ENCODE measurements at places on chromosomes 13 and 19.

DNA sequence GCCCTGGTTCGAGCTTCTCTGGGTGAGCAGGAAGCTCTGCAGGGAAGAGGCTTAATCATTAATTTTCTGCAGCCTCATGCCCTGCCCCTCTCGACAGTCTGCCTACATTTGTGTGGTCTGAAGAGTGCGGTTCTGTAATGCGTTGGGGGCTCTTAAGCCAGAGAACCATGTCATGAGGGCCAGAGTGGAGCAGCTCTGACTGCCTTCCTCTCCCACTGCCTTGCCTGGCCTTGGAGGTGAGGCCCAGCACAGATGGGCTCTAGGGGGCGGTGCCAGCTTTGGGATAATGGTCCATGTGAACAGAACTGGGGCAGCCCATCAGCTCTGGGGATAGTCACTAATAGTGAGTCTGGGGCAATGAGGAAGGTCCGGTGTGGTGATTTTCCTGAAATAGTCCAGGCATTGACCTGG is 5.7 kb downstream of the FGF9 start:
- DNase-seq: peak; percentile 29

- peak; percentile 8 for DNase-seq
Observed at GRCh38 chr13:95100525-95101433, 200.5 kb downstream of the ABCC4 start.

GRCh38 chr19:51702825-51703574 is 9.9 kb downstream of the SPACA6 start:
- DNase-seq: no peak

DNA sequence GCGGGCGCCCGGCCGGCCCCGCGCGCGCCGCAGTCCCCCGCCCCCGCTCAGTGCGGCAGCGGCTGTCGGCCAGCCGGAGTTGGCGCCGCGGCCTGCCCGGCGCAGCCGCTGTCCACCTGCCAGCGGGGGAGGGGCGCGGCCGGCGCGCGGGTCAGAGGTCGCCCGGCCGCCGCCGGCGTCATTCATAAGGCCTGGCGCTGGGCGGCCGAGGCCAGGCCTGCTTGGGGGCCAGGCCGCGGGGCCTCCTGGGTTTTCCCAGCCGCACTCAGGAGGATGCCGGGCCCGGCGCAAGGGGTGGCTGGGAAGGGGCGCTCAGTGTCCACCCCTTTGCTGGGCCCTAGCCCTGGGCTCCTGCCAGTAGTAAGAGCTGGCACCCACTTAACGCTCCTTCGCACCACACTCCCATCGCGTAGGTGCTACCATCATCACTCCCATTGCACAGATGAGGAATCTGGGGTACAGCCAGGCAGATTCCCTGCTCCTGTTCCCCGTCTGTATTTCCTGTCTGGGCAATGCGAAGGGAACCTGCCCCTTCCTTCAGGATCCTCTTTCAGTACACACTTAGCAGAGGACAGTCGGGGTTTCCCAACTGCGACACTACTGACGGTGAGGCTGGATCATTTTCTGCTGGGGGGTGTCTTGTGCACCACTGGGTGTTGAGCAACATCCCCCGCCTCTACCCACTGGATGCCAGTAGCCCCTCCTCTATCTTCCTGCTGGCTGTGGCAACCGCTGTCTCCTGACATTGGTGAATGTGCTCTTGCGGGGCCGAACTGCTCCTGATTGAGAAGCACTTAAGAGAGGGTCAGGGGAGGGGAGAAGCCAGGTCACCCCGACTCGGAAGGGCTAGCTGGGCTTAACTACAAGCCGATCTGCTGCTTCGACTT is 846 bp upstream of the PRKACA start:
- no peak for DNase-seq

DNA sequence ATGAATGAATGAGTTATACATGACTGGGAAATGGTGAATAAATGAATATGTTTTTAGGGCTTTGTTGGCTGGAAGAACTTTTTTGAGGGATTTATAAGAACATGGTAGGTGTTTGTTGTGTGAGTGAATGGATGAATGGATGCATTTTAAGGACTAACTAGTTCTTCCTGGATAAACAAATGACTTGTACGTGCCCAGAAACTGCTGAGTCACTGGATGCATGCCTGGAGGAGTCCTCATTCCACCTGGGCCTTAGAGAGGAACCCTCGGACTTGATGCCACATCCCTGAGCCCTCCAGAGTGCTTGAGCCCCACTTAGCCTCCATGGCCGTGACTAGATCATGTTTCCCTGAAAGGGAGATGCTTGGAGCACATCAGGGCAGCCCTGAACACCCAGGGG is 153.4 kb downstream of the DPF1 start:
- DNase-seq: no peak

- DNase-seq: no peak
Observed at GRCh38 chr19:29521291-29522075, 4.3 kb upstream of the VSTM2B start.

- no peak for DNase-seq
Observed at GRCh38 chr19:34120846-34121639, 51.3 kb upstream of the LSM14A start.

DNA sequence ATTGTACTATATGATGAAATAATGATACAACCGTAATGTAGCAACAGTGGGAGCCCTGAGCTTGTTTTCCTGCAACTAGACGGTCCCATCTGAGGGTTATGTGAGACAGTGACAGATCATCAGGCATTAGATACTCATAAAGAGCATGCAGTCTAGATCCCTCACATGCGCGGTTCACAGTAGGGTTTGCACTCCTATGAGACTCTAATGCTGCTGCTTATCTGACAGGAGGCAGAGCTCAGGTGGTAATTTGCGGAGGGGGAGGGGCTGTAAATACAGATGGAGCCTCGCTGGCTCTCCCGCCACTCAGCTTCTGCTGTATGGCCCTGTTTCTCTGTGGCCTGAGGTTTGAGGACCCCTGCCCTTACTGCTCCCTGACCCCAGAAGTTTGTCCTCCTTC is 13.7 kb downstream of the EPHX3 start:
- DNase-seq: no peak

DNA sequence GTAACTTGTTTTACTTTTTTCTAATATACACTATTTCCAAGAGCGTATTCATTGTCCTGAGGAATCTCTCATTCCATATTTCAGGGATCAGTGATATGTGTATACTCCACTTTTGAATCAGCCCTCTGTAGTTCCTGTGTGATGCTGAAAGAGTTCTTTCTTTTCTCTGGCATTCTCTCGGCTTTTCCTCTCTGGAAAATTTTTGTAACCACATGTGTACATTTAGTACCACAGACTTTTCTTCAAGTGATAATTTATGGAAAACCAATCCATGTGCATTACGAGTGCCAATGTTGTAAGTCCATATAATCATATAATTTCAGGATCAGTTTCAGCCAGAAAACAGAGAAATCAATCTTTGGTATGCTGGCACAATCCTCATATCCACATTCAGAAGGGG is 102.2 kb upstream of the MBNL2 start:
- DNase-seq: no peak

DNA sequence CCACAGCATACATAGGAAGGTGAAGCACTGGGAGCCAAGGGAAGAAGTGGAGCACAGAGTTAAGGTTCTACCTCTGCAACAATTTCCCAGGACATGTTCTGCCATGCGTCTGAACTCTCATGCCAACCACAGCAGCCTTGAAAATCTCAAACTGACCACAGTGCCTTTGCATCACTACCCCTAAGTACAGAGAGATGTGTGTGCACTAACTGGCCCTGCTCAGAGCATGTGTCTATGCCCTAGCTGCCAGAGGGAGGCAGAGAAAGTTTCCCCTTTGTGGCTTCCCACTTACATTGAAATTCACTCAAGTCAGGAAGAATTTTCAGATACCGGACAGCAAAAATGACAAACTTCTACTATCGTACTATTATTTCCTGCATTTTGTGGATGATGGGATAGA is 26.8 kb upstream of the WDFY2 start:
- DNase-seq: no peak

DNA sequence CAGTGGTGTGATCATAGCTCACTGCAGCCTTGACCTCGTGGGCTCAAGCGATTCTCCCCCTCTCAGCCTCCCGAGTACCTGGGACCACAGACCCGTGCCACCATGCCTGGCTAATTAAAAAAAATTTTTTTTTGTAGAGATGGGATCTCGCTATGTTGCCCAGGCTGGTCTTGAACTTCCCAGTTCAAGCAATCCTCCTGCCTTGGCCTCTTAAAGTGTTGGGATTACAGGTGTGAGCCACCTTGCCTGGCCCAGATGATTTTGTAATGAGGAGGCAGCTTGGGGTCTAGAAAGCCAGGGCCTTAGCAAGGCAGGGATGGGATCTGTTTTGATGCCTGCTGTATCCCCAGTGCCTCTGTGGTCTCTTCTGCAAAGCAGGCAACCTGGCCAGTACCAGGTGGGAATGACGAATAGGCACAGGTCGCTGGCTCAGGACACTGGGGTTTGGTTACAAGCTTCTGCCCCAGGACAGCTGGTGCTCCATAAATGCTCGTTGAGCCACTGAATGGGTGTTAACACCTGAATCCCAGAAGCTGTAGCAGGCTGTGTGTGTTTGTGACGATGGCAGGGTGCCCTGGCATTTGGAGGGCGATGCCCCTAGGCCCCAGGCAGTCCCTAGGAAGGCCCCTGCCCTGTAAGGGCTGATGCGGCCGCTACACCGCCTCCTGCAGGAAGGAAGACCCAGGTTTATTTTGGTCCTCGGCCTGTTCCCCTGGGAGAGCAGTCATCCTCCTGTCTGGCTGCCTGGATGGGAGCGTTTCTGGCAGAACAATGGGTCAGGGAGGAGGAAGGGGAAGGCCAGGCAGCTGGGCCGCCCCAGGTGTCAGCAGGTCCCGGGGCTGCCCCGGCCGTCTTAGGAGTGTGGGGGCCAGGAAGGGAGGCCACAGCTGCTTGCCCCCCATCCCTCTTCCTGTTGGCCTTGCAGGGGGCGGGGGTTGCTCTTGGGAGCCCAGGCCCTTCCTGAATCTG is 8.6 kb downstream of the TNFAIP8L1 start:
- DNase-seq: no peak

DNA sequence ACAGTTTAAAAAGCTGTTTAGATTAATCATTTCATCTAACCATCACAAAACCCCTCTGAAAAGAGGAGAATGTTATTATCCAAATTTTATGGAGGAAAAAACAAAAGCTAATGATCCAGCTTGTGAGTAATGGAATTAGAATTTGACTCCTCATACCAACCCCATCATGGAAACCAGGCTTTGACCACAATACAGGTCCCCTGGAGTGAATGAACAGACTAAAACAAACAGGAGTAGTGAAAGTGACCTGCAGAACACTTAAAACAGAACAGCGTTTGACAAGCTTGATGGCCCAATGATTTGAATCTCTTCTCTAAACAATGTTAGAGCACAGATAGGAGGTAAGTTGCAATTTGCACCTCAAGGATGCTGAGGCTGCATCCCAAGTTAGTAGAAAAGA is 230.0 kb downstream of the DCT start:
- no peak for DNase-seq

DNA sequence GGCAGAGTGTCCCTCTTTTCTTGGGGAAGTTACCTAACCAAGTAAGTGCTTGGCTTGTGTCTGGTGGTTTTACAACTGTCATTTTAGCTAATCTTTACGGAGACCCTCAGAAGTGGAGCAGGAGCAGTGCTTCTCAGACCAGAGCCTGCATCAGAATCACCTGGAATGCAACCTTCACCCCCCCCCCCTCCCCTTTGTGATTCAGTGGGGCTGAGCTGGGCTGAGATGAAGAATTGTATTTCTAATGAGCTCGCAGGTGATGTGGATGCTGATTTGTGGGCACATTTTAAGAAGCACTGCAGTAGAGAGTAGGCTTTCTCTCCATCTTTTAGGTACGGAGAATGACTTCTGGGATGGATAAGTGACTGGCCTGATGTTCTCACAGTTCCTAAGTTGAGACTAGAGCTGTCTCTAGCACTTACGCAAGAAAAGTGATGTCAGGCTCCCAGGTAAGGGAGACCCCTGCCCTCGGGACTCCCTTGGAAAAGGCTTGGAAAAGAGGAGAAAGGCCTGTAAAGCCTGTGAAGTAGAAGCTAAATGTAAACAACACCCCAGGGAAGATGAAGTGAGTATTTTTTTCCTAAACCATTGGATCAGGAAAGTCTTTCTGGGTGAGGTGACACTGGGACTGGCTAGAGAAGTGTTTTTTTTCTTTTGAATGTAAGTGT is 23.3 kb upstream of the RNF113B start:
- DNase-seq: no peak

DNA sequence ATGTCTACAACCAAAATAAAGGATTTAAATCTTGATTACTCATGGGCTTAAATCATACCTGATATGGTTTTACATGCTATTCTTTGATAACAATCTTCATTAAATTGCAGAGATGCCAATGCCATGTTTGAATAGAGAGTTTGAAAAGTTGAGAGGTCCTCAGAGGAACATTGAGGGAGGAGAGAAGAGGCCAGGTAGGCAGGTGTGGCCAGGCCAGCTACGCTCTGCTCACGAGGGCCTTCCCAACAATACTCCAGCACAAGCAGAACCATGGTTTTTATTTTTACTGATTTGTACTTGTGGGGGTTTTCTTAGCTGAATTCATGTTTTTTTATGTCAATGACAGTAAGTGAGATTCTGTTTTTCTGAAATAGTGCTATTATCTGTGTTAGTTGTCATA is 158.1 kb upstream of the RFC3 start:
- no peak for DNase-seq

GRCh38 chr19:48719263-48720171 is at the start of gene MAMSTR:
TSS of gene MAMSTR (minus strand) at chr19:48719725. CDS start at chr19:48719031, 694 bp downstream.
- DNase-seq: no peak

DNA sequence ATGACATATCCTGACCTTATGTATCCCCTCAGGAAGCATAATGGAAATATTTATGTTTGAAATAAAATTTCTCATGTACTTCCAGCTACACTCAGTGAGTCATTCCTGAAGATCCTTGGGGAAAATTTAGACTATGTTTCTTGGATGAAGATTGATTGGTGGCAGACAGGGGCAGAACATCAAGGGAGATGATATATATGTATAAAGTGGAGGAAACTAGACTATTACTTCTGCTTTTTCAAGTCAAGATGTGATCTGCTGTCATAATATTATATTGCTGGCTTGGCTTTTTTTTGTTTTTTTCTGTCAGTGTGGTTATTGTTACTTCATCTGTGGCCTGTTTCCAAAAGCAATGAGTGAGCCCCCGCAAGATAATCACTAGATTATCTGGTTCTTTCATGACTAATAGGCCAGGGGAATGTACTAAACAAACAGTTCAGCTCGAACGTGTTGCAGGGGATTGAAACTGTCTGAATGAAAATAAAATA is 87.2 kb upstream of the TNFSF11 start:
- peak; percentile 4 for DNase-seq

DNA sequence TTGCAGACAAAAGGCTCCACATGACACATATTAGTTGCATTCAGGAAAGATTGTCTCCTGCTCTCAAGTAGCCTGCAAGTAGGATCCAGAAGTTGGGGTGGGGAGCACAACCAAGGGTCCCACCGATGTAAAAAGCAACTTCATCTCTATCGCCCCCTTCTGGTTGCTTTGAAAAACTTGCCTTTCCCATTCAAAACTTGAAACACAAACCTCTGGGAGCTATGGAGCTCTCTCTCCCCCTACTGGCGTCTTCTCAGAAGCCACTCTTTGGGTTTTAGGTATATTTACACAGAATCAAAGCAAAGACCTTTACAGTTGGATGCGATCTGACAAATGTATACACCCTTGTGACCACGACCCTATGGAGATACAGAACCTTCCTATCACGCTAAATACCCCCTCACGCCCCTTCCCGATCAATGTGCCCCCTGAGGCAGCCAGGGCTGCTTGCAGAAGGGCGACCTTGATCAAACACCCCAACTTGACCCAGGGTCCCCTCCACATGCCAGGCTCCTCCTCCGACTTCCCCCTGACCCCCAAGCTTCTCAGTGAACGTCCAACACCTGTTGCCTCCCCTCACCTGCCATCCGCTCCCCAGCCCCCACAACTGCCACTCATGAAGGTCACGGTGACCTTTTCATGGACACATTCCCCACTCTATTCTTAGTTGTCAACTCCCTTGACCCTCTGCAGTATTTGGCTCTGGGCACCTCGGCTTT is 10.1 kb downstream of the NOSIP start:
- DNase-seq: peak; percentile 80

- peak; percentile 52 for DNase-seq
Observed at GRCh38 chr19:10699650-10700335, 1.4 kb upstream of the QTRT1 start.
